ENCODE measurements at places on chromosomes 13 and 19. TPM values are rescaled to one million over a fixed set of nuclear protein-coding genes. Genes with fewer than 3 reads are reported as not detected.

URI1 gene
- total RNA-seq: 51.4 TPM

DNA sequence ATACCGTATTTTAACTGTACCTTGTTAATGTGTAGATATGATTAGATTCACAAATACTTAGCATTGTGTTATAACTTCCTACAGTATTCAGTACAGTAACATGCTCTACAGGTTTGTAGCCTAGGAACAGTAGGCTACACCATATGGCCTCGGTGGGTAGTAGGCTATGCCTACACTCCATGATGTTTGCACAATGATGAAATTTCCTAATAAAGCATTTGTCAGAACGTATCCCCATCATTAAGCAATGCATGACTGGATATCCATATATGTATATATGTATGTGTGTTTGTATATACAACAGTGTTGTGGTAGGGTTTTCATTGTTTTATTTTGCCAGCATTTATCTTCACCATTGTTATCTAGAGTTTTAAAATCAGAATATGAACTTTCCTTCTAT is 119.4 kb downstream of the SLC7A1 start:
- no peak for DNase-seq

SBK3 gene
- total RNA-seq: 1.2 TPM

- no peak for DNase-seq
Measured at GRCh38 chr13:33011828-33012470, 4.3 kb upstream of the KL start.

- no peak for DNase-seq
Measured at GRCh38 chr13:87827479-87827878, 156.3 kb downstream of the SLITRK5 start.

GRWD1 gene
- total RNA-seq: 64.8 TPM

ZNF564 gene
- 6.1 TPM for total RNA-seq

- DNase-seq: no peak
Measured at GRCh38 chr19:4660993-4661392, 9.1 kb downstream of the MYDGF start.

ZNF415 gene
- total RNA-seq: not detected

DACH1 gene
- total RNA-seq: not detected

GRCh38 chr19:54517483-54517882 is 14.9 kb downstream of the LAIR2 start:
- no peak for DNase-seq

C19orf85 gene
- 0.34 TPM for total RNA-seq

- DNase-seq: no peak
Measured at GRCh38 chr19:40923934-40924391, 41.9 kb upstream of the CYP2A7 start.

DNA sequence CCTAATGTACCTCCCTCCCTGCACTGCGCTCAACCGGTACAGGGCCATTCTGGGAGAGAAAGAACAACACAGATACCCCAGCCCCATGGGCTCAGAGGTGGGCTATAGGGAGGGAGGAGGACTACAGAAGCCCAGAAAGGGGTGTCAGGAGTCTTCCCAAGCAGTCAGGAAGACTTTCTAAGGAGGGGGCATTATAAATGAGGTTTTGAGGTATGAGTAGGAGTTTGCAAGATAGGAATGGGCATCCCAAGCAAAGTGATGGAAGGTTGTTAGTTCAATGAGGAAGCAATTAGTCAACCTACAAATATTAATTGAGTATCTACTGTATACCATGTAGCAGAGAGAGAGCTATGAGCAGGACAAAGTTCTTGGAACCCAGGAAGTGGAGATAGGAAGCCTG is 6.3 kb upstream of the B3GNT3 start:
- DNase-seq: no peak

DNA sequence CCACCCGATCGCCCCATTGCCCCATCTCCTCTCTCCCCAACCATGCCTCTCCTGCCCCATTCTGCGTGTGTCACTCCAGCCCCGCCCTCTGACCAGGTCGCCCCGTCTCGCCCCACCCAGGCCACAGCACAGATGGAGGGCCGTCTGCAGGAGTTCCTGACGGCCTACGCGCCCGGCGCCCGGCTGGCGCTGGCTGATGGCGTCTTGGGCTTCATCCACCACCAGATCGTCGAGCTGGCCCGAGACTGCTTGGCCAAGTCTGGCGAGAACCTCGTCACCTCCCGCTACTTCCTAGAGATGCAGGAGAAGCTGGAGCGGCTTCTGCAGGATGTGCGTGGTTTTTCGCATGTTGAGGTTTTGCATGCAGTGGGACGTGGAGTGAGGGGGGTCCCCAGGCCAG is 26.2 kb downstream of the MAST3 start:
- DNase-seq: no peak

ZNF90 gene
- not detected for total RNA-seq

KIR2DL1 gene
- not detected for total RNA-seq

GRCh38 chr19:44142059-44142433 is 692 bp downstream of the ZNF234 start:
- DNase-seq: no peak

DNA sequence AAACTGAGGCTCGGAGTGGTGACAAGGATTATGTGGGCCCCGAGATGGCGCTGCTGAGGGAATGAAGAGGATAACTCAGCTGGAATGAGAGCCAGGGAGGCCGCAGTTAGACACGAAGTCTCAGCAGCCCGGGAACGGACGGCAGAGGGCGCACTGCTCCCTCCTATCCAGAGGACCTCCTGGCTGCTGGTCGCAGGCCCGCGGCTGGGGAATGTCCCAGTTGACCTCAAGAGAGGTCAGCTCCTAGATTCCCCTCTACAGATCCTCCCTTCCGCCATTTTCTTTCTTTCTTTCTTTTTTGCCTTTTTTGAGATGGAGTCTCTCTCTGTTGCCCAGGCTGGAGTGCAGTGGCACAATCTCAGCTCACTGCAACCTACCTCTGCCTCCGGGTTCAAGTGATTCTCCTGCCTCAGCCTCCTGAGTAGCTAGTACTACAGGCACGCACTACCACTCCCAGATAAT is 24.1 kb upstream of the ASPDH start:
- peak; percentile 79 for DNase-seq

GRCh38 chr19:27751044-27751391 is 1461.9 kb downstream of the UQCRFS1 start:
- no peak for DNase-seq

DNA sequence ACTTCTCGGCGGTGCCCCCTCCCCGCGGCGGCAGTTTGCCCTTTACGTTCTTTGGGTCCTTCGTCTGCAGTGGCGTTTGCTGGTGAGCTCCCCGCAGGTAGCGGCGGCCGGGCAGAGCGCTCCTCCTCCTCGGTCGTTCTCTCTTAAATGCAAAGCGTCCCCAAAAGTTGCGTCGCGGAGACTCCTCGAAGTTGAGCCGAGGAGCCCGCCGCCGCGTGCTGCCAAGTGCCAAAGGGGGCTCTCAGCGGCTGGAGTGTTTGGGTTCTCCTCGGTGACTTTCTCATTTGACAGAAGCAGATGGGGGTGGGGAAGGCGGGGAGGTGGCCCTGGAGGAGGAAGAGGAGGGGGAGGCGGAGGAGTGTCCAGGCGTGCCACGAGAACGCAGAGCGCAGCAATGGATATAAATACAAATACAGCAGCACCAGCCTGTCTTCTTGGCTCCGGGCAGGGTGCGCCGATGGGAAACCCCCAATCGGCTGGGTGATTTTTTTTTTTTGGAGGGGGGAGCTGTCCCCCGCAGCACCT is at the start of gene SOX21:
TSS of gene SOX21 (minus strand) at position 259 of the 525 bp plus-strand sequence. CDS start 496 bp downstream, outside the sequence.
- no peak for DNase-seq

DNA sequence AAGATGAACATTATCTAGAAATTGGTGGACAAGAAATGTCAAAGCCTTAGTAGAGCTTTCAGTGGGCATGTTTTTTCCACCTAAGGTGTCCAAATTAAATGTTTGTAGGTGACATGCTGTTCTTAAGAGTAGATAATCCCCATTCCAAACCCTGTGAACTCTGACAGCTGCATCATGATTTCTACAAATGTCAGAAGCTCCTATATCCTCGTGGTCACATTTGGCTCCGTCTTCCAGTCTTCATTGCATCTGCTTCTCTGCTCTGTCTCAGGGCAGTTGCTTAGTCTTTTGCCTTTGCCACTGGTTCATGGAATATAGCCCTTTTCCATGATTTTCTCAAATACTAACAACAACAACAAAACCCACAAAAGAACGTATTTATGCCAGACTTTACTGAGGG is 234.5 kb downstream of the DLEU7 start:
- no peak for DNase-seq

PALM3 gene
- 3.3 TPM for total RNA-seq

ZNF154 gene
- 0.10 TPM for total RNA-seq

- no peak for DNase-seq
Measured at GRCh38 chr13:20254076-20254475, 22.0 kb upstream of the GJB6 start.

ATXN8OS gene
- total RNA-seq: not detected

DNA sequence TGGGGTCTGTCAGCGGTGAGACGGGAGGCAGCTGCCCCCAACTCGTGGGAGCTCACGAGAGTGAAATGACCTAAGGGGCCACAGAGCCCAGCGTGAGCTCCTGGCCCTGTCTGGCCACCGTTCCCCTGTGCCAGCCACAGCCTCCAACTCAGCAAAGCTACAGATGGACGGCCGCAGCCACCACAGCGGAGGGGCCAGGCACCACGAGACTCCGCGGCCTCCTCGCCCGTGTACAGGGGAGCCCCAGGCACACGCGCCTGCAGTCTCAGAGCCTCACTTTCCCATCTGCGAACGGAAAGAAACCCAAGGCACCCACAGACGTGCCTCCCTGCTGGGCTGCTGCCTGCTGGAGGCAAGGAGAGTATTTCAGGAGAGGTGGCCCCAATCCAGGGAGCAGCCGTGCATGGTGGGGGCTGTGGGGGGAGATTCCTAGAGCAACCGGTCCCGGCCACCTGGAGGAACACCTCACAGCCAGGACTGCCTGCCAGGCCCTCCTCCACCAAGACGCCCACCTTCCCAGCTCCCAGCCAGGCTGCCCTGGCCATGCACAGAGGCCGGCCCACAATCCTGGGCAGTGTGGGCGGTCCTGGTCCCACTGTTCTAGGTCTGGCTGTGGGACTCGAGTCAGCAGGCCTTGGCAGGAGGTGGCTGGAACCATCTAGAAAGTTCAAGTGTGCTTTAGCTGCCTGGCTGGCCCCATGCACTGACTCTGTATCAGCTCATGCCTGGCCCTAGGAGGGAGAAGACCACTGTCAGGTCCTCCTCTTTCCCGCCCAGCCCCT is 1.9 kb downstream of the MKNK2 start:
- DNase-seq: no peak

DNA sequence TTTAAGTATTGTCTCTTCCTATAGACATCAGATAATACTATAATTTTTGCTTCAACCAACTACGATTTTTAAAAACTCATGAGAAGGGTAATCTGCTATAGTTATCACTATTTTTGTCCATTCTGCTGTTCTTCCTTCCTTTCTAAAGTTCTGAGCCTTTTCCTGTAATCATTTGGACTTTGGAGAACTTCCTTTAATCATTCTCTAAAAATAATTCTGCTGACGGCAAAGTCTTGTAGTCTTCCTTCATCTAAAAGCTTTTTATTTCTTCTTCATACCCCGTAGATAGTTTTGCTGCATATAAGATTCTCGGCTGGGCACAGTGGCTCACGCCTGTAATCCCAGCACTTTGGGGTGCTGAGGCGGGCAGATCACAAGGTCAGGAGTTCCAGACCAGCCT is 5.1 kb upstream of the FCGBP start:
- no peak for DNase-seq

- no peak for DNase-seq
Measured at GRCh38 chr19:55179606-55180484, at the start of gene SYT5. TSS of gene SYT5 (minus strand) at chr19:55180289. CDS start at chr19:55179041, 1,248 bp downstream.

- no peak for DNase-seq
Measured at GRCh38 chr19:36151144-36152018, 866 bp downstream of the COX7A1 start.

DNA sequence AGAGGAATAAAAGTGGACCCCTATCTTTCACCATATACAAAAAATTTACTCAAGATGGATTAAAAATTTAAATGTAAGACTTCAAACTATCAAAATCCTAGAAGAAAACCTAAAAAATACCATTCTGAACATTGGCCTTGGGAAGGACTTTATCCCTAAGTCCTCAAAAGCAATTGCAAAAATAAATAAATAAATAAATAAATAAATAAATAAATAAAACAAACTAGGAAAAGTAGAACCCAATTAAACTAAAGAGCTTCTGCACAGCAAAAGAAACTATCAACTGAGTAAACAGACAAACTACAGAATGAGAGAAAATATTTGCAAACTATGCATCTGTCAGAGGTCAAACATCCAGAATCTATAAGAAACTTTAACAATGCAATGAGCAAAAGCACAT is 874.9 kb upstream of the PCDH20 start:
- DNase-seq: no peak

- no peak for DNase-seq
Measured at GRCh38 chr13:24875566-24875965, 111.6 kb downstream of the RNF17 start.

DNA sequence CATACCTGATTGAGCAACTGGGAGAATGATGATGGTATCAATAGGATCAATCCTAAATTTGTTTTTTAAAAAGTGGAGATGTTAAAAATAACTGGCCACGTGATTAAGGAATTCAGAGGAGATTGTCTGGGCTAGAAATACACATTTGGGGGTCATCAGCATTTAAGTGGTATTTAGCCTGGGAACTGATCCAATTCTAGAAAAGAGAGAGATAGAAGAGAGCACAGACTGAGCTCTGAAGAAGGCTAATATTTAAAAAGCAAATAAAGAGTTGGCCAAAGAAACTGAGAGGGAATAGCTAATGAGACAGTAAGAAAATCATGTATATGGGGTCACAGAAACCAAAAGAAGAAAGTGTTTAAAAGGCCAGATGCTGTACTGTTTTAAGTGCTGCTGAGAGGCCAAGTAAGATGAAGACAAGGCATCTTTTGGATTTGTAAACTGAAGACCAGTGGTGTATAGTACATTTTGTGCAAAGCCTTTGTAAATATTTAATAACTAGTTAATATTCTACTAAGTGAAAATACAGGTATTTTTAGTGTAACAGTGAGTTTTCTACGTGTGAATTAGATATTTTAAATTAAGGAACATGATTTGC is 40.2 kb downstream of the UBL3 start:
- DNase-seq: no peak

DLEU7 gene
- total RNA-seq: not detected

HIF3A gene
- 0.98 TPM for total RNA-seq

DNA sequence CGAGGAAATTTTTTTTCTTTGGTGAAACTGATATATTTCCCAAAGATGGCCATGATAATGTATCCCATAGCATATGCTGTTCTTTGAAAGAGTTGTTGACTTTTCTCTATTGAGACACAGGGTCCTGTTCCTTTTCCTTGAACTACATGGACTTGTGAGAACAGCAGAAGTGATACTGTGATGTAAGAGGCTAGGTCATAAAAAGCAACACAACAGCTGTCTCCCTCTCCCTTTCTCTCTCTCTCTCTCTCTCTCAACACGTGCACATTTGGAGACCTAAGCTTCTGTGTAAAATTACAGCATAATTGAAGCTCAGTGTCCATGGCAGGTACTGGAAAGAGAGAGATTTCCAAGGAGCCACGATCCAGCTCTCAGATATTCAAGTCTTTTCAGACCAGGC is 1712.4 kb downstream of the EFNB2 start:
- no peak for DNase-seq

GRCh38 chr13:110799246-110800236 is 86.0 kb downstream of the ING1 start:
- no peak for DNase-seq

DMRTC2 gene
- total RNA-seq: not detected

ZNF541 gene
- not detected for total RNA-seq

- DNase-seq: no peak
Measured at GRCh38 chr19:23867895-23868294, 46.8 kb upstream of the ZNF726 start.

- no peak for DNase-seq
Measured at GRCh38 chr19:35000647-35001501, 751 bp downstream of the GRAMD1A start.

GRCh38 chr13:102472650-102473049 is 70.8 kb upstream of the FGF14 start:
- DNase-seq: no peak

Data from HCT116 (cell line).